Left ventricle myocardium superior (tissue), 1 donor: ENCODE measurements at places on chromosomes 5 and 9. TPM values are rescaled to one million over a fixed set of nuclear protein-coding genes. Genes with fewer than 3 reads are reported as not detected.

- DNase-seq = no peak
Observed at GRCh38 chr9:69252436-69252835, 72.6 kb upstream of the ENTREP1 start.

- DNase-seq = no peak
Observed at GRCh38 chr9:99255651-99256050, 33.6 kb downstream of the SEC61B start.

DNA sequence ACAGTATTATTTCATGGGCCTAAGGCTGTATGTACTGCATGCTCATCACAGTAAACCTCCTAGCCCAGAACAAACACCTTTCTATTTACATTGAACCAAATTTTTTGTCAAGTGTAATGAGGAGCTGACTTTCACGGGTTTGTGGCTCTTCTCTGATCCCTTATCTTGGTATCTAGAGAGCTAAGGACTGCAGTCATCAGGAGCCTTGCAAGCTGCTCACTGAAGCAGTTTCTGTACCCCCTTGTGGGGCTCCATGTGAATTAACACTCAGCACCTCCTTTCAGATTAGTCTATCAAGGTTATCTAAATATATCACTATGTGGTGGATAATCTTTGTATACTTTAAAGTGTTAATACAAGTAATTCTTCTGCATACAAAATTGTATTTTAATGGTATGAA is 108.2 kb downstream of the AUH start:
- no peak for DNase-seq

DNA sequence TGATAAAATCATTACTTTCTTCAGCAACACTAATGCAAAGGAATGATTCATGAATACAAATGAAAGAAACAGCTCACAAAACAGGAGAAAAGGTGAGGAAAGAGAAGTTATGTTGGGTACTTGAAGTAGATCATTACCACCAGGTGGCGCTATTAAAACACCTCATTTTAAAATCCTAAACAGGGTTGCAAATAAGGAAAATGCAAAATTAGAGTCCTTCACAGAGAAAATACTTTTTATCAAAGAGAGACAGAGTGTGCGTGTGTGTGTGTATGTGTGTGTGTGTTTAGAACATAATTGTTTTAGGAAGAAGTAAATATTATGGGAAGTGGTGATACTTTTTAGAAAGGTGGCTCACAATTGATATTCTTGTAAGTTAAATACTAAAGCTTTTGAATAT is 49.5 kb upstream of the CD180 start:
- DNase-seq = no peak

DNA sequence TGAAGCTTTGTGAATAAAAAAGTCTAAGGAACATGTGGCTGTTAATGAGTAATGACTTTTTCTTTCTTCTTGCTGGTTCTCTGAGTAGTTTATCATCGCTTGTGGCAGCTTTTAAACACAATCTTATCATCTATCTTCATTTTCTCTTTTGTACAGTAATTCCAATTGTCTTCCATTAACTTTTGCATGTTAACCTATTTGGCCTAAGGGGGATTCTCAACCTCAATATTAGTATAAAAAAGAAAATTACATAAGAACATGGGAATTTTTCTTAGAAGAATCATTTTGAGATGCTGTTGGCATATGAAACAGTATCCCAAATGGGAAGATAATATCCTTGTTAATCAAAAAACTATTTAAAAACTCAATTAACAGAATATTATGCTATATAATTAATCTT is 179.7 kb upstream of the GPR151 start:
- DNase-seq = no peak

- DNase-seq = no peak
Observed at GRCh38 chr5:83256091-83256780, 178.9 kb downstream of the XRCC4 start.

Gene PCDHA6
- not detected for total RNA-seq
